ENCODE measurements at places on chromosomes 16 and 17.
A peak's percentile ranks its signal among the peaks of the same experiment; 100 is the strongest.

DNA sequence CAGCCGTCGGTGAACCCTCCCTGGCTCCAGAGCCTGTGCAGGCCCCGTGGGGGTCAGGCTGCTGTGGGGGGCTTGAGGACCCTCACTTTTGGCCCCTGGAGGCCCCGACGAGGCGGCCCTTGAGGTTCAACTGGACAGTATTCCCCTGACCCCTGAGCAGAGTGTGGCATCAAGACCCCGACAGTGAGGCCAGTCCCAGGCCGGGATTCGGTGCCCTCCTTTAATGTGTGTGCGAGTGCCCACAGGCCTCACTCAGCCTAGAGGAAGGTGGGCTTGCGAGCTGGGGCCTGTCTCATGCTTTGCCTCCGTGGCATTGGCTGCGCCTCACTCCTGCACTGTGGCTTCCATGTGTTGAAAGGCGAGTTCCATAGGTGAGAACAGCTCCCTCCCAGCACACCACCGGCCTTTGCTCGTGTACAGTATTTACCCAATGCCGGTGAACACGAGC lies 94.5 kb downstream of the METRNL start:
- DNase-seq: no peak

DNA sequence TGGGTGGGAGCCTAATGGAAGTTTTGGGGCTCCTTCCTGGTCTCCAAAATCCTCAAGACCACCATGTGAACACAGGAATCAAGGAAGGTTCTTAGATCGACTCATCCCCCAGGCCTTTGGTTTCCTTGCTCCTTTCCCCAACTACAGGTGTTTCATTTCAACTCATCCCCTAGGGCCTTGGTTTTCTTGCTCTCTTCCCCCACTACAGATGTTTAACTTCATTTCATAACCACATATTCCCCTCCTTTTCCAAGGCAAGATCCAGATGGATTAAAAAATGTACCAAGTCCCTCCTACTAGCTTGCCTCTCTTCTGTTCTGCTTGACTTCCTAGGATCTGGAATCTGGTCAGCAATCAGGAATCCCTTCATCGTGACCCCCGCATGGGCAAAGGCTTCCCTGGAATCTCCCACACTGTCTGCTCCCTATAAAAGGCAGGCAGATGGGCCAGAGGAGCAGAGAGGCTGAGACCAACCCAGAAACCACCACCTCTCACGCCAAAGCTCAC lies at the start of gene CCL11:
Gene CCL11, plus strand, starts transcription at position 457 of the 507 bp plus-strand sequence. CDS start 67 bp downstream, outside the sequence.
- no peak for DNase-seq

DNA sequence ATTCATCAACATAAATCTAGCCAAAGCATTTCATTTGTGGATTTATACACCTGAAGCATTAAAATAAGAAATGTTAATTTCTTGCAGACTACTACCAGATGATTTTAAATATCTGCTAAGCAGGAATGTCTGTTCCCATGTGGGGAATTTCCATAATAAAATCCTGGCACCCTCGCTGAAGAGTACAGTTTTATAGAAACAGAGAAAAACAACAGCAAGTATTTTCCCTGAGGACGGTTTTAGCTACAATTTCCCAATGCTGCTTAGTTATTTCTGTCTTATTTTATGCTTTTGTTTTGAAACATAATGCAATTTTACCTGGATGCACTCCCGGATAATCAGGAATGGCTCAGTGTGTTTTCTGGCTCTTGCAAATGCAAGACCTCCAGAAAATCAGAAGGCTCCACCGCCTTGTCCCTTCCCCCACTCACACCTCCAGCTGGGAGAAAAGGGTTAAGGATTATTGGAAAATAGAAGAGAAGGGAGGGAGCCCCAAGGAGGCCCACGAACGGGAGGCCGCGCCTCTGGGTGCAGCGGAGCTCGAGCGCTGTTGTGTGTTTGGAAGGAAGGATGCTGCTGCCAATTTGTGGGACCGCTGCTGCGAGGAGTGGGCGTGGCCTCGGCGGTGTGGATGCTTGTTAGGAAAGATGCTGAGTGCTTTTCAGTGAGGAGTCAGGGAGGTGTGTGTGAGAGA lies at the start of gene CNTNAP4:
Gene CNTNAP4, plus strand, starts transcription at position 657 of the 694 bp plus-strand sequence. CDS start 262 bp downstream, outside the sequence.
- peak; percentile 80 for DNase-seq

GRCh38 chr17:44568945-44569858 lies 11.9 kb downstream of the FZD2 start:
- DNase-seq: no peak
